ENCODE measurements at places on chromosomes 5 and 9.

GRCh38 chr5:88846434-88846833 is 36.5 kb downstream of the MEF2C start:
- no peak for DNase-seq

DNA sequence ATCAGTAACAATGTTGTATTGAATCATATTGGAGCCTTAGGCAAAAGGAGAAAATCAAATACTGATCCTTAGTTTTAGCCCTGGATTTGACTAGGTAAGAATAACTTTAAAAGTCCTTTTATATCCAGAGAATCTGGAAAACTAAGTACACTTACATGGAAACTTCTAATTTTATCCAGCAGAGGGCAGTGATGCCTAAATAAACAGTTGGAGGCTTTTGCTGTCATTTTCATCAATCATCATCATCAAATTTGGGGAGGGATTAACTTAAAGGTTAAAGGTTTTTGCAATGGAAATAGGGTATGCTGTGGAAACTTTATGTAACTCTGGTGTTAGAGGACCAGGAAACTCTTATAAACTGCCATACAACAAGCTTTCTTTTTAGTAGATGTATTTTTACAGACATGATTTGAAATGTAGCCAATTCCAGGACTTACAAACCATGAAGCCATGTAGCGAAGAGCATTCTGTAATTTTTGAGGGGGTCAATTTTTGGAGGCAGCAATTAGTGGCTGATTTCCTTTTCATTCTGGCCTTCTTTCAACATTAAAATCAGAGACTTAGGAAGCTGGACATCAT is 112.7 kb downstream of the OSTF1 start:
- peak; percentile 69 for DNase-seq

- no peak for DNase-seq
Observed at GRCh38 chr5:102865171-102865509, 110.0 kb downstream of the PAM start.

GRCh38 chr5:77066823-77067442 is 20.2 kb downstream of the ZBED3 start:
- peak; percentile 13 for DNase-seq

DNA sequence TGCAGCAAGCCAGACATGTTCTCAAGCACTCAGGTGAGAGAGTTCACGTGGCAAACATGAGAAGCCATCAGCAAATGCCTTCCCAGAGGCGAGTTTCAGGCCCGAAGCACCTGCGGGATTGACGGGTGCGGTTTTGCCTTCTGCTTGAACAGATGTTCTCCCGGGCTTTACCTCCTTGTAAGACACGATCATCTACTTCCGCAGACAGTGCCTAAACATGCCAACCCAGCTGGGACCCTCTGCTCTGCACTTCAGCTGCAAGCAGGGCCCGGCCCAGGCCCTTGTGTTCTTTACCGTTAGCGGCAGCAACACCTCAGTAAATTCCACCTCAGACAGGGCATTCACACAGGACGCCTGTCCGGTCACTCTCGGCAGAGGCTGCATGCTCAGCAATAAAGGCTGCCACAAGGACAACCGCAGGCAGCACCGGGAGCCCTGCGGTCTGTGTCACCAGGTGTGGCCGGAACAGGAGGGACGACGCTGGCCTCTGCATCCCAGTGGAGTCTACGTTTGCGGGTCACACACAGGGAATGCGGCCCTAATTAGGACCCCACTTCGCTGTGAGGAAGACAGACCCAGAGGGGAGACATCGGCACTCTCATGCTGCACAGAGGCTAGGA is 139.6 kb downstream of the ROR2 start:
- DNase-seq: no peak

DNA sequence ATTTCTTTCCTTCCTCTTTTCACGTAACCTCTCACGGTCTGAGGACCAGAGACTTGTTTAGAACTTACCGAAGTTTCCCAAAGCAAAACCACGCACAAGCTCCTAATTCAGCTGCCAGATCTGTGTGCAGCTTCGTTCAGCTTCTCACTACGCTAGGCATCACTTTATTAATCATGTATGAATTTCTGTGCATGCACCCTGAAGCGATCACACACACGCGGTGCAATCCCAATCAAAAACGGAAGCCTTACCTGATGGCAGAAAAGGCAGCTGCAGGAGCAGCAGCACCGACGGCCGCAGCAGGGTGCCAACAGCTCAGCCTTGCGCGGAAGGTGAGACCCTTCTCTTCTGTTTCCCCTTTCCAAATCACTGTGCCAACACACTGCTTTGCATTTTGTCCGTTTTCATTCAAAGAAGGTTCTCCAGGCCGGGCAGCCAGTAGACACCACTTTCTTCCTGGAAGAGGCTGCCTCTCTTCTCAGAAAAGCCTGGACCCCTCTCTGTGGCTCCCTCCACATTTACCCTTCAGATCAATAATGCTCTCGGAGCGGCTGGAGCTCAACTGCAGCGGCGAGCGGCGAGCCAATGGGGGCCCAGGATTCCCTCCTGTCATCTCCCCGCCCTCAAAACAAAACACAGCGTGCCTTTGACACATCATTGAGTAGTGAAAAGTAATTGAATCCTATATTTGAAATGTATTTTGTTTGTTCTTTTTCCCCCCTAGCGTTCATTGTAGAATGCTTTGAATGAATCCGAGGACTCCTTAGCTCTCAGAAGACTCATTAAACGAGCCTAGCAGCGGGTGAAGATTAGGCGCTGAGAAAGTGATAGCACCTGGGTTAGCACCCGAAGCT is at the start of gene CDH12:
TSS of gene CDH12 (minus strand) at position 538 of the 854 bp plus-strand sequence.
- no peak for DNase-seq

- no peak for DNase-seq
Observed at GRCh38 chr9:38022203-38022895, 46.7 kb downstream of the SHB start.

DNA sequence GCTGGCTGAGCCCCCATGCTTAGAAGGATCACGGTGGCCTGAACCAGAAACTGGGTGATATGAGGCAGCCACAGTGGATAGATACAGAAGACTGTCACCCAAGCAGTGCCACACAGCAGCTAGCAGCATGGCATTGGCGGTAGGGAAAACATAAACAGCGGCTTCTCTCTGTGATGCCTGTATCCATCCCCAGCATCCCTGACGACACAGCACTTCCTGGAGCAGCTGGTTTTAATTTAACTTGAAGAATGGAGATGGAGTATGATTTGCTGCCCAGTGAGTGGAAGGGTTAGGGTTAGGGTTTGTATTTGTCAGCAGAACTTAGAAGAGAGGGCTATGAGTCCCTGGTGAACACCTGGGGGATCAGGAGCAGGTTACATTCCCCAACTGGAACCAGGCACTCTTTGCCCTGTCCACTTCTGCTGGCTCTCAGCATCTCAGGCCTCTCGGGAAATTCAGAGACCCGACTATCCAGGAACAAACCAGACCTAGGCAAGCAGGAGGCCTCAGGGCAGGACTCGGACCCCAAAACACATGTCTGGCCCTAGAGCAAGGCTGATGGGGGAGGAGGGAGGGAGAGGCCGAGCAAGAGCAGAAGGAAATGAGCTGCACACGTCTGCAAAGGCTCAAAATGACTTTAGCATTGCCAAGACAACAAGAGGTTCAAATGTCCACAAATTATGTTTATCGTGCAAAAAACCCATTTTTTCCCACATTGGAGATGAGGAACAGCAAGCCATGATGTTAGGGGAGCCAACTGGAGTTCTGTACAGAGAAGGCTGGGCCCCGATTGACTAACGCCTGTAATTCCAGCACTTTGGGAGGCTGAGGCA is 6.5 kb upstream of the GGTA1 start:
- DNase-seq: no peak

GRCh38 chr9:104686081-104686480 is 8.2 kb upstream of the OR13D1 start:
- no peak for DNase-seq

- DNase-seq: no peak
Observed at GRCh38 chr9:134240361-134240760, 76.0 kb upstream of the RNU6ATAC start.

- peak; percentile 82 for DNase-seq
Observed at GRCh38 chr5:14489643-14490042, 91.9 kb upstream of the OTULINL start.

DNA sequence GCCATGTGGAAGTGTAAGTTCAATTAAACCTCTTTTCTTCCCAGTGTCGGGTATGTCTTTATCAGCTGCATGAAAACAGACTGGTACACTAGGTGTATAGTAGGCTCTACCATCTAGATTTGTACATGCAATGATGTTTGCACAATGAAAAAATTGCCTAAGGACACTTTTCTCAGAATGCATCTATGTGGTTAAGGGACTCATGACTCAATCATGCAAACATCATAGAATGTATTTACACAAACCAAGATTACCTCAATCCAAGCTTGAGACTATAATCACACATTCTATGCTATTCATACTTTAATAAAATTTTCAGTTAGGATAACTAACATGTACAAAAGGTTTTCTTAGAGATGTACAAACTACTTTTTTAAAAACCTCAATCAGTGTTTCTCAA is 1164.5 kb downstream of the CDH12 start:
- DNase-seq: no peak

DNA sequence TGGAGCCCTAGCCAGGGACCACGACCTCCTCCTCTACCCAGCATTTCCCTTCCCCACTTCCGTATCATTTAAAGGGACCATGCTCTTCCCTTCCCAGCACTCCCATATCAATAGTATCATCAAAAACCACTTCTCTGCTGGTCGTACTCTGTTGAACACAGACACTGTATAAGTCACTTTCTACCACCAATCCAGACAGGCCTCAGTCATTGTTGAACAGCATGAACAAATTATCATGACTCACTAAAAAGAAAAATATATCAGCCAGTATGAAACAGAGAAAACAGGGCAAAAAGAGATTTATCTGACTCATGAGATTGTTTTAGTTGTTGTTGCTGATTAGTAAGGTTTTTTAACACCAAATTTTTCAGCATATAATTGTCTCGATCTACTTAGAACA is 89.8 kb downstream of the CDKN2A start:
- no peak for DNase-seq

All from inflammatory macrophage (primary cell).